NCI-H345 (cell line): ENCODE measurements at places on chromosomes 13 and 19.

DNA sequence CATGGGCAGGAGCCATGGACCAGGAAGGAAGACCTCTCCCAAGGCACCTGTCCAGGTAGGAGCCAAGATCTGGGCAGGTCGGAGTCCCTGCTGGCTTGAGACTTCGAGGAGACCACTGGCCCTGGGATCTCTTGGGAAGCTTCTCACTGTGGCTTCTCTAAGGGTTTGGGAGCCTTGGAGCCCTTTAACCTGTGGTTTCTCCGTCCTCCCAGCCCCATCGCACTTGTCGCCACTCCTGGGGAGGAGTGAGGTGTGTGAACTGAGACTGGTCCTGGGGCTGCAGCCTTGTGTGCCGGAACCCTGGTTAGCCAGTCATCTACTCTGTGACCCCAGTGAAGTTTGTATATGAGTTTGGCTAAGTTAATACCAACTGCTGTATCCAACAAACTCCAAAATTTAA, 8.2 kb downstream of the ZNF805 start:
- no peak for DNase-seq

GRCh38 chr19:10568062-10568825, 535 bp downstream of the CDKN2D start:
- DNase-seq = peak; percentile 39

DNA sequence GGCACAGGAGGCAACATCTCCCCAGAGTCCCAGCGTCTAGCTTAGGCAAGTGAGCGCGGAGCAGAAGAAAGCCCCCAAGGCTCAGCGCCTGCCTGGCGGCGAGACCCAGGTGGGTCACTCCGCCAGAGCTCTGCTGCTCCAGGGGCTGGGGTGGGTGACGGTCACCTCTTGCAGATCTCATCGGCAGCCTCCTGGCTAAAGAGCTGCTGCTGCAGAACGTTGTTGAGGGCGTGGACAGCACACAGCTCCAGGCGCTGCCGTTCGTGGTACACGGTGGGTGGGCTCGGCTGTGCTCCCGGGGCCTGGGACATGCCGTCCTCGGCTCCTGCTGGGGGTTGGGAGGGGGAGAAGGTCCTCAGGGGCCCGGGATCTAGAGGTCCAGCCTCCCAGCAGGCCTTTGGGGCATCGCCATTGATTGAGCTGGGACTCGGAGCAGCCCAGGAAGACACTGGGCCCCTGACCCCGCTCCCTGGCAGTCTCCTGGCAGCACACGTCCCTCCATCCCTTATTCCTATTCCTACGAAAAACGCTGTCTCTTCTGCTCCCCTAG, 795 bp downstream of the JOSD2 start:
- no peak for DNase-seq

GRCh38 chr13:33509642-33510229, 224.2 kb upstream of the STARD13 start:
- DNase-seq = no peak

DNA sequence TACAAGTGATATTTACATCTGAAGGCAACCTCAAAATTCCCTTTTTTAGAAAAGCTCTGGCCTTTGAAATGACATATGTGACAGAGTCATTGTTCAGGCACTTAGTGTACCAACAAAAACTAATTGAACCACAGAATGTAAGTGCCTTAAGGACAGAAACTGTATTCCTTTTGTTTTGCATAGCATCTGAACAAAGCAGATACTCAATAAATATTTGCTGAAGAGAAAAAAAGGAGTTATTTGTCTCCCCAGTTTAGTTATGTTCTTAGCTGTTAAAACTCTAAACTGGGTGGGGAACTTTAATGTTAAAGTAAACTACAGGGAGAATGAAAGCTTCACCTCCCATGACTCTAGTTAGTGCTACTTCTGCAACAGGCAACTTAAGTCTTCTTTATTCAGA, 56.8 kb upstream of the KLF5 start:
- DNase-seq = peak; percentile 15

- DNase-seq = peak; percentile 84
Observed at GRCh38 chr19:28633319-28634018, 579.5 kb downstream of the UQCRFS1 start.
